ENCODE measurements at places on chromosomes 1 and 21.

GRCh38 chr1:112699425-112700144 lies 7.3 kb downstream of the RHOC start:
- DNase-seq: no peak

- no peak for DNase-seq
Measured at GRCh38 chr21:38533887-38534286, 35.6 kb upstream of the ERG start.

DNA sequence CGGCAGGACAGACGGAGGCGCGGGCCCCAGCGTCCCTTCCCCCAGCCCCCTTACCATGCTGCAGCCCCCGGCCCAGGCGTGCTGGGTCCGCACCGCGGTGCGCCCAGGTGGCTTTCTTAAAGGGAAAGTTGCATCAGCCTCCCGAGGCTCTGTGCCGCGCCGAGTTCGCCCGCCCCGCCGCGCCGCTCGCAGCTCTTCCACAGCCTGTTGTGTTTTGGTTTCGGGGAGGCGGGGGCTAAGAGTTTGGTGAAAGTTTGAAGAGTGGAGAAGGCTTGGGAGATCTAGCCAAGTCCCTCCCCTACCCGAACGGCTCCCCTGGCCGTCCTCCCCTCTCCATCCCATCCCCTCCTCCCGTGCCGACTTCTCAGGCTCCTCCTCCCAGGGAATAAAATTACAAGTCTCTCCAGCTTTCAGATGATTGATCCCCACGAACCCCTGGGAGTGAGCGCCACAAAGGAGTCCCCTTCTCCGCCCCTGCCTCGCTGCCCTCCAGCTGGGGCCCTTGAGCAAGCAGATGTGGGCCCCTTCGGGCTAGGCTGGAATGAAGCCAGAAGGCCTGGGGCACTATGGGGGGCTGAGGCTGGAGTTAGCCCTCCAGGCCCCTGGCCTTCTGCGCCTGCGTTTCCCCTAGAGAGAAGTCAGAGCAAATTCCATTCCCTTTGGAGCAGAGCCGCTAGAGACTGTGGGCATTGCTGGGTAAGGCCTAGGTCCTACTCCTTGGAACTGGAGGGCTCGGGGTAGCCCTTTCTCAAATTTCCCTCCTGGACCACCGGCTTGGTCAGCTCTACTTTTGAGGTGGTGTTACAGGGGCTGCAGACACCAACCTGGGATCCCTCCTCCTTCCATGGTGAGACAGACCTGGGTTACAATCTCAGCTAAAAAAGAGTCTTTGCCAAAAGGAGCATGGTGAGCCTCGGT lies at the start of gene SLC6A9:
SLC6A9 (minus strand) TSS at position 211 of the 918 bp plus-strand sequence. CDS start 7,185 bp downstream, outside the sequence.
- DNase-seq: peak; percentile 23

- DNase-seq: no peak
Measured at GRCh38 chr1:70896224-70896623, 151.4 kb downstream of the PTGER3 start.

- no peak for DNase-seq
Measured at GRCh38 chr1:31529999-31530684, 46.2 kb upstream of the TINAGL1 start.

DNA sequence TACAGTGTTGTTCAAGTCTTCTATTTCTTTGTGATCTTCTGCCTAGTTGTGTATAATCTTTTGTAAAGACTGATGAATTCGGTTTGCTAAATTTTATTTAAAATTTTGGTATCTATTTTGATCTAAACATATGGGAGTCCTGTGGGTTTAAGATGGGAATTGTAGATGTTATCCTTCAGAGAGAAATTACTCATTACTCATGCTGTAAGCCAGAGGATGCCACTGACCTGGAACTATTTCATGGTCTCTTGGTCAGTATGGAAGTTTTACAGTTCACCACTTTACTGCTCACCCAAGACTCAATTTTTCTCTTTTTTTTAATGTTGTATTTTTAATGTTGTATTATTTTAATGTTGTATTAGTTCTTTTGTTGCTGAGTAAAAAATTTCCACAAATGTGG lies 138.6 kb upstream of the B3GALT2 start:
- no peak for DNase-seq

DNA sequence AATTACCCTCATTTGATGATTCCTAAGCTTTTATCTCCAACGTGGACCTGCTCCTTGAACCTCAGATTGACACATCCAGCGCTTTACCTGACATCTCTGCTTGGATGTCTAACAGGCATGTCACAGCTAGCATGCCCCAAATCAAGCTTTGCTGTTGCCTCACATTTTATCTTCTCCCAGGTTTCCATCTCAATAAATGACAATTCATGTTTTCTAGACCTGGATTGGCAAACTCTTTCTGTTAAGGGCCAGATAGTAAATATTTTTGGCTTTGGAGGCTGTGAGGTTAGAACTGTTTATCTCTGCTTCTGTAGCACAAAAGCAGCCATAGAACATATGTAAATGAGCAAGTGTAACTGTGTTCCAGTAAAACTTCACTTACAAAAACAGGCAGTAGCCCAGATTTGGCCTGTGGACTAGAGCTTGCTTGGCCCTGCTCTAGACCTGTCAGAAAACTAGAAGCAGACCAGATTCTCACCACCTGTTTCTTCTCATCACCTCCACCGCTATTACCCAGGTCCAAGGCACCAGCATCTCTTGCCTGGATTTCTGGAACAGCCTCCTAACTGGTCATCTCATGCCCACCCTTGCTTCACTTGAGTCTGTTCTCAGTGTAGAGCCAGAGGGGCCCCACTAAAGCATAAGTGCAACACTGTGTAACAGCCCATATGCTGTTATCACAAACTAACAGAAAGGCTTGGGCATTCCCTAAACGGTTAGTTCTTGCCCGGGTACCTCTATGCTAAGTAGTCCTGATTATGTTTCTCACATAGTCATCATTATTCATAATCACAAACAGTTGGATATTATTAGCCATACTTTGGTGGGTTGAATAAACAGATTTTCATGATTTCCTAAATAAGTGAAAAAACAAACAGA lies 42.3 kb downstream of the UBE4B start:
- DNase-seq: no peak

DNA sequence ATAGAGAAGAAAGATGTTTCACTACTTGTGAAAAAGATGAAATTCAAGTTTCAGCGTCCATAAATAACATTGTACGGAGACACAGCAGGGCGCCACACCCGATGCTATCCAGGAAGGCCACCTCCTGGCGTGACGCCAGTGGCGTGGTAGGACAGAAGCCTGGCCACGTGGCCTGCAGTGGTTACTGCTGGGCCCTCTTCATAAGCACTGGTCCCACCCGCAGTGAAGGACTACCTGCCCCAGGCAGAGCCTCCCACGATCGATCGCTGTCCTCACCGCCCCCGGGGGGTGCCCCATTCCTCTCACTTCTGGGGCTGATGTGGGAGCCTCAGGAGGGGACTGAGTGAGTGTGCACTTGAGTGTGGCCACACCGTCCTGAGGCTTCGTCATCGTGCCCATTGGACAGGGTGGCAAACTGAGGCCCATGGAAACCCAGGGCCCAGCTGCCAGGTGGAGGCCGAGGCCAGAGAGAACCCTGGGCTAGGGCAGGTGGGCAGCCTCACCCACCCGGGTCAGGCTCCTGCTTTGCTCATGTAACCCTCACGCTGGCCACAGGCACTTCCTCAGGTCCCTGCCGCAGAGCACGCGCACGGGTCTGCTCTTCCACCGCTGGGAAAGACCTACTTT lies 11.7 kb upstream of the HES5 start:
- no peak for DNase-seq

- DNase-seq: no peak
Measured at GRCh38 chr1:54156201-54156600, 3.4 kb upstream of the CDCP2 start.

DNA sequence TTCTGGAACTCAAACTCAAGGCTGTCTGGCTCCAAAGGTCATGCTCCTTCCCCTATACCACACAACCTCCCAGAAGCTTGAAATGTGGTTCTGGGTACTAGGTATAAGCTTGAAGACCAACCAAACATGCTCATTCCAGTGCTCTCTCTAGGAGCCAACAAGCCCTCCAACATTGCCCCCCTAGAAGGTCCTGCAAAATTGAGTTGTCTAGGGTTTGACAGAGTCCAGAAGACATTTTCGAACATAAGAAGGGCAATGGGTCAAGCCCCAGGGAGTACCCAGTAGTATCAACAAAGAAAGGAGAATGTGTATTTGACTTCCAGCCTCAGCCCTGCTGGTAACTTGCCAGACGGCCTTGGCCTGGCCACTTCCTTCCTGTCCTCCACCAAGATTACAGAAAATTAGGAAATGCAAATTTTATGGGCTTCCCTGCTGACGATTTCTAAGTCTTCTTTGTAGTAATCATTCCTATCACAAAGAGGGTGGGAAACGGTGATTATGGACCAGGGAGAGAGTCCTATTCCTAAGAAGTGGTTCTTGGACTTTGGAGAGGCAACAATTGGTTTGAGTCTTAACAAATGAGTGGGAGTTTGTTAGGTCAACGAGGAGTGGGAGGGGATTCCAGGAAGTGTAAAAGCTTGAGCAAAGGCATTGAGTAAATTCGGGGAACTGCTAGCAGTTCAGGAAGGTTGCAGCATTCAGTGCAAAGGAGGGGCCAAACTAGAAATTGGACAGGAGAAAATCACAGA lies 18.7 kb upstream of the SLAMF1 start:
- no peak for DNase-seq

GRCh38 chr1:174700775-174701174 lies 253.0 kb downstream of the GPR52 start:
- DNase-seq: no peak

- DNase-seq: no peak
Measured at GRCh38 chr1:234144901-234145300, 228.4 kb upstream of the COA6 start.

DNA sequence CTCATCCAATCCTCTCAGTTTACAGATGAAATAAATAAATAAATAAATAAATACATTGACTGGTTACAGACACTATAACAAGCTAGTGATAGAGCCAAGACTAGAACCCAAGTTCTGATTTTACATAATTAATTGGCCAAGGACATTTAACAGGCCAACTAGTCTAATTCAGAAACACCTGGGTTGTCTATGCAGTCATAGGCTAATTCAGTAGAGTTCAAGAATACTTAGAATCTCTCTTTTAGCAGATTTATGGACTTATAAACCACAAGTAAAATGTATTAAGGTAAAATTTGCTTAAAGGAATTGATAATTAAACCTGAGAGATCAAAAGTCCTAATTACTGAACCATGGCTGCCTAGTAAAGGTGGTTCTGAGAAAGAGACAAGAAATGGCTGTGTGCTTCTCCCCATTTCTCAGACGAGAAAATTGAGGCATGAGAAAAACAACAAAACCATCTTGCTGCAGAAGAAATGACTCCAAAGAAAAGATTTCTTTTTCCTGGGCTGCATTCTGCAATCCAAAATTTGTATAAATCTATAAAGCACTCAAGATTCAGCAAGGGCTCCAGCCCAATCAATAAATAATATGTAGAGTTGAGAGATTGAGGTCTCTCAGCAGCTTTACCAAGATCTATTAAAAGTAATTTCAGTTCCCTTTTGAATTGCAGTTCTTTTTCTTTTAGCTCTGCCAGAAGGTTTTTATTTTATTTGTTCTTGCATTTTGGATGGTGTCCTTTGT lies 98.3 kb downstream of the DUSP10 start:
- no peak for DNase-seq

DNA sequence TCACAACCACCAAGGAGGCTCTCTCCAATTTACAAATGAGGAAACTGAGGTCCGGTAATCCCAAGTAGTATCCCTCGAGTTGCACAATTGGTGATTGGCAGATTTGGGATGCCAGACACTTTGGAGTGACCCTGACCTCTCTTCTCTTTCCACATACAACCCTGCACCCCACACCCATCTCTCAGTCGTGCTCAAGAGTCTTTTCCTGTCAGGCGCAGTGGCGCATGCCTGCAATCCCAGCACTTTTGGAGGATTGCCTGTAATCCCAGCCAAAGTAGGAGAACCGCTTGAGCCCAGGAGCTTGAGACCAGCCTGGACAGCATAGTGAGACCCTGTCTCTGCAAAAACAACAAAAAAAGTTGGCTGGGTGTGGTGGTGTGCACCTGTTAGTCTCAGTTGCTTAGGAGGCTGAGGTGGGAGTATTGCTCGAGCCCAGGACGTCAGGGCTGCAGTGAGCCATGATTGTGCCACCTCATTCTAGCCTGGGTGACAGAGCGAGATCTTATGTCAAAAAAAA lies 91.1 kb upstream of the LPGAT1 start:
- DNase-seq: no peak

GRCh38 chr21:17931080-17931479 lies 111.9 kb upstream of the C21orf91 start:
- DNase-seq: no peak

DNA sequence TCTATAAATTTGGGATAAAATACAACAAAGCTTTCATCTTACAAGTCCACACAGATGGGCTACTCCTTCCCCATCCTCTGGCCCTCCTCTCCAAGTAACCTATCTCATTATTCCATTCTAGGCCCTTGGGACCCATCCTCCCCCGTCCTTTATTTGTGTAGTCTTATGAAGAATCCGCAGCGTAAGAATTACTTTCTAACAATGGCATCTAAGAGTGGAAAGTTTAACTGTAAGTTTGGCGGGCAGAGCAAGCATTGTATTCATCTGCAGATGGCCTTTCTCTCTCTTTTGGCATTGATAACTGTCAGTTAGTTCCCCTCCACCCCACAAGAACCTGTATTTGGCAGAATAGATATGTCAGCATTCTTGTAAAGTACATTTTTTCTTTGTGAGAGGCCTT lies 91.9 kb upstream of the TSPAN2 start:
- DNase-seq: no peak

DNA sequence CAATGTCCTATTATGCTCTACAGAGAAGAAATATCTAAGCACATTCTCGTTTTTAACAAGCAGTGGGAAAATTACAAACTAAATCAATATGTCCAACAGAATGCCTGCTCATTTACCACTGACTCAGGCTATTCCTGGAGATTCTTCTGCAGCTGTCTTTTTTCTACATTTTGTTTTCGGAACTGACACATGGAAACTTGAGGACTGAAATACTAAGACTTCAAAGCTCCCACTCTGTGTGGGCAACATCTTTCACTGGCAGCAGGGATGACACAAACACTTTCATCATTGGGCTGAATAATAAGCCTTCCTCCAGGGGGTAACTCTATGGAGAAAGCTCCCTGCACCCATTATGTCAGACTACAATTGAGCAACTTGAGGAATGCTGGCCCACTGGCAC lies 175.5 kb upstream of the NCAM2 start:
- no peak for DNase-seq

- DNase-seq: peak; percentile 56
Measured at GRCh38 chr21:41766883-41767605, at the start of gene RIPK4. Gene RIPK4 (minus strand): TSS chr21:41767052. CDS start chr21:41767041, 11 bp downstream.

- no peak for DNase-seq
Measured at GRCh38 chr1:162327144-162327787, 49.4 kb downstream of the SPATA46 start.

- no peak for DNase-seq
Measured at GRCh38 chr1:231487019-231487418, 41.5 kb upstream of the TSNAX start.

DNA sequence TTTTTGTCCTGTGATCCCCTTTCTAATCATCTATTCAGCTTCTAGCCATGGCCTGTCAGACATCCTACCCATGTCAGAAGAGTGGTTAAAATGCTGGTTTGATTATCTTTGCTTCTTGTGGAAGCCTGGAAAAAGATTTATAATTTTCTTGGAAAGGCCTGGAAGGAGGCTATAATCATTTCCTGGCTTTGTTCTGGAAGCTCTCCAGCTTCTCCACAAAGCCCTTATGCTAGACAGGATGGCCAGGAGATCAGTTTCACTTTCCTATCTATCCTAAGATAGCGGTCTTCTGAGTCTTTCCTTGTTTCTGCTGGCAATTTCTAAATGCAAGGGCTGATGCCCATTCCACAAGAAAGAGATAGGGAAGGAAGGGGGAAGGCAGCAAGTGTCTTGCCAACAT lies 90.9 kb upstream of the SLC44A3 start:
- no peak for DNase-seq

- no peak for DNase-seq
Measured at GRCh38 chr1:119748040-119748439, 20.7 kb downstream of the HMGCS2 start.

- DNase-seq: no peak
Measured at GRCh38 chr1:199033661-199034060, 394.8 kb downstream of the PTPRC start.

Measured in stimulated activated CD4-positive, alpha-beta T cell treated with anti-CD3 and anti-CD28 coated beads, Interleukin-2, amount 100 ng/mL, for 48 hours (primary cell).